ENCODE measurements at places on chromosomes 16 and 17.
A peak's percentile ranks its signal among the peaks of the same experiment; 100 is the strongest.

DNA sequence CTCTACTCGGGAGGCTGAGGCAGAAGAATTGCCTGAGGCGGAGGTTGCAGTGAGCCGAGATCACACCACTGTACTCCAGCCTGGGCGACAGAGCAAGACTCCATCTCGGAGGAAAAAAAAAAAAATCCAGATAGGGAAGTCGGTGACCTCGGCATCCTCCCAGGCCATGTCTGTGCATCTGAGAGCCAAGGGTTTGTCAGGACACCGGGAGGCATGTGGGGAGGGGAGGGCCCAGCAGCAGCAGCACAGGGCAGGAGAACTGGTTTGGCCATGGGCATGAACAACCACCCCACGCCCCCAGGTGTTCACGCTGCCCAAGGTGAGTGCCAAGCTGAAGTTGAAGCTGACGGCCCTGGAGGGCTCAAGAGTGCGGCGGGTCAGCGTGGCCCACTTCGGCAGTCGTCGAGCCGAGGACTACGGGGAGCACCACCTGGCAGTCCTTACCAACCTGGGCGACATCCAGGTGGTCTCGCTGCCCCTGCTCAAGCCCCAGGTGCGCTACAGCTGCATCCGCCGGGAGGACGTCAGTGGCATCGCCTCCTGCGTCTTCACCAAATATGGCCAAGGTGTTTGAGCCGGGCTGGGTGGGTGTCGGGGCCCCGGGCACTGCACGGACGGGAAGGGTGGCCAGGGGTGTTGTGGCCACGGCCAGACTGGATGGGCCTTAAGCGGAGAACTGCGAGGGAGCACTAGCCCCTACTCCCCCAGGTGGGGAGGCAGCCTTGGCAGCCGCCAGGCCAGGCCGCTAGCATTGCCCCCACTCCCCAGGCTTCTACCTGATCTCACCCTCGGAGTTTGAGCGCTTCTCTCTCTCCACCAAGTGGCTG, 14.7 kb upstream of the MYO15B start:
- no peak for DNase-seq

GRCh38 chr17:63961355-63962212, 11.1 kb downstream of the SCN4A start:
- peak; percentile 79 for DNase-seq

- no peak for DNase-seq
These were observed 8.0 kb downstream of the TSR3 start for GRCh38 chr16:1343428-1344242.

DNA sequence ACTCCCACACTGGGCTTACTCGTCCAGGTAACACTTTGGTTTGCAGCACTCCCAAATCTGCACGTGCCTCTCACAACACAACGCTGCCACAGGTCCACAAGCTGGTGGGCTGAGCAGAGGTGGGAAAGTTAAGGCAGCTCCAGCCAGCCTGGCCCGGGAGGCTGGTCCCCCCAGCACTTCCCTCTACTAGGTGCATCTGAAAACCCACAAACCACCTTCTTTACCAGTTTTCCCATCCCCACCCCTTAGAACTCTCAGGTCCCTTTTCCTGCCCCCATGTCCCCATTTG, 1.4 kb upstream of the GAA start:
- DNase-seq: no peak

- no peak for DNase-seq
These were observed 7.5 kb downstream of the LDHD start for GRCh38 chr16:75108792-75109731.

DNA sequence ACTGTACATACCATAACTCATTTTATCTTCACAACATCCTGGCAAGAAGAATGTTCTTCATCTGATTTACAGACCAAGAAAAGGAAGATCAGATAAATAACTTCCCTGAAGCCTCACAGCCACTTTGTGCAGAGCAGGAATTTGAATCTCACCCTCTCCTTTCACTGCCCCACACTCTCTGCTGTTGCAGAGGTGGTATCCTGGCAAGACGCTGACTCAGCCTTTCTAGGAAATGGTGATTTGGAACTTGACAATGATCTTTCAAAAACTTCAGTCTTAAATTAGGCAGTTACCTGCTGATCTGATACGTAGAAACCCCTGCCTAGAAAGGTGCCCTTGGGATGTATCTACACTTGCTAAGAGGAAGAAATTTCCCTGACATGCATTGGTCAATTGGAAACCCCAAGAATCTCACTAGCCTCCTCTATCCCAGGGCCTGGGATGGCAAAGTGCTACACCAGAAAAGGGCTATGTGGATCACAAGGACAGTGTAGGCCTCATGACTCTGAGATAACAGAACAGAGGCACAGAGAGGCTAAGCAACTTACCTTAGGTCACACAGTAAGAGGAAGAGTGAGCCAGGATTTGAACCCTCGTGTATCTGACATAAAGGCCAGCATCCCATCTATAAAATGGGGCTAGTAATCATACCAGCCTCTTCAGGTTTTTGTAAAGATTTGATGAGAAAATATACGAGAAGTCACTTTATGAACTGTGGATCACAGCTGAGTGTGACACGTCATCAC, 17.9 kb downstream of the FBXO39 start:
- DNase-seq: no peak

All from SK-N-SH (cell line).